ENCODE measurements at places on chromosomes 5 and 9.
A peak's percentile ranks its signal among the peaks of the same experiment; 100 is the strongest.

GRCh38 chr5:5103245-5103644, 36.9 kb upstream of the ADAMTS16 start:
- DNase-seq: no peak

GRCh38 chr9:123343443-123344191, 12.4 kb upstream of the CRB2 start:
- DNase-seq: no peak

DNA sequence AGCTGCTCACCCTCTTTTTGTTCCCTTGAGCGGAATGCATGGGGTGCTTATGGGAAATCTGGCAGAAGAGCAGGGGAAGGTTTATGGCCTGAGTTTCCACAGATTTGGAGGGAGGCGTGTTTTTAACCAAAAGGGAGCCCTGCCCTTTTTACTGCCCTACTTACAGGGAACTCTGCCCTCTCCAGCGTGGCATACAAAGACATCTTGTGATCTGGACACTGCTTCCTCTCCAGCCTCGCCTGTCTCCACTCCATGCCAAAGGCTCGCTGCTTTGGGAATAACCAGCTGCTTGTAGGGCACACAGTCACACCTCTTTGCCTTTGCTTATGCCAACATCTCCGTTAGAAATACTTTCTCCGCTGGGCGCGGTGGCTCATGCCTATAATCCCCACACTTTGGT, 314.2 kb downstream of the ARHGAP26 start:
- DNase-seq: no peak

- DNase-seq: no peak
Observed at GRCh38 chr5:14440582-14441431, 140.8 kb upstream of the OTULINL start.

- DNase-seq: no peak
Observed at GRCh38 chr5:119361594-119362125, 5.8 kb downstream of the TNFAIP8 start.

DNA sequence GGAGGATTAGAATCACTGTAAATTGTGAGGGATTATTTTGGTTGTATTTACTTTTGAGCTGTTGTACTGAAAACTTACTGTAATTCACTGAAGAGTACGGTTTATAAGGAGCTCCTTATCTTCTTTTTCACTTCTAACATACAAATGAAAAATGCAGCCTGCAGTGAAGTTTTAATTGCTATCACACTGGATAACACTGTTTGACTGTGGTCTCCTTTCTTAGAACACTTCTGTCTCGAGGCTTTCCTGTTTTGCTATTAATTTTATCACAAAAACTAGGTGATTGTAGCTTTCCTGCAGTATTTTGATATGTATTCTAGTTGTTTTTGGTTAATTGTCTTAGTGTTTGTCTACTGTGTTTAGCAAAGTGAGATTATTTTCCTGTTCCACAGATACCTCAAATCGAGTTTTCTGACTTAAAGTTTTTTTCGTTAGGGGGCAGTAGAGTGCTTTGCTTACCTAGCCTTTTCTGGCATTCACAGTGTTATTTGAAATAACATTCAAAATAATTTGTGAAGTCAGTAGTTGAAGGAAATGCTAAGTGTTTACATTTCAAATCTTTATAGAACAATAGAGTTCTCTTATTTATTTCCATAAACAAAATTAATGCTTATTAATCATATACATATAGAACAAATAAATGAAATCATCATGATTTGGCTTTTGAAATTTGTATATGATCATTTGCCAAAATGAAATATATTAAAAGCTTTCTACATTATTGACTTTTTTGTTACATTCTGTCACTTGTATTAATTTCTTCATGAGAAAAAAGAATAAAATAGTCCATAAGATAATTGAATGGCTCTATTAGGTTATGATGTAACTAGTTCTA, 52.9 kb downstream of the COMMD10 start:
- DNase-seq: peak; percentile 18

DNA sequence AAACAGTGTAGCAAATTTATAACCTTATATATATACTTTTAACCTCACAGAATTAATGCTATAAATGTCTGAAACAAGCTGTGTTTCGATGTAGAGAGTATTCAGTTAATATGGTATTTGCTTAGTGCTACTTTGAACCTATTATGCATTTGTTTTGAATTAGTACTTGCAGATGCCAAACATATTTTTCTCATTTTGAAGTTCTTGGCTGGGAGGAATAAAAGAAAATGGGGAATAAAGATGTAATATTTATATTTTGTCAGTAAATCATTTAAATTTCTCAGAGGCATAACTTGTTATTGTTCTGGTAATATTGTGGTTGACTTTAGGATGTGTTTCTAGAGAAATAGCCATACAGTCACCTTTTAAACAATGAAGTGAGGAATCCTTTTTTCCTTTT, 175.9 kb upstream of the IZUMO3 start:
- DNase-seq: no peak

- DNase-seq: no peak
Observed at GRCh38 chr5:6638236-6638635, 5.0 kb downstream of the SRD5A1 start.

- no peak for DNase-seq
Observed at GRCh38 chr5:109334056-109334455, 75.7 kb downstream of the PJA2 start.

DNA sequence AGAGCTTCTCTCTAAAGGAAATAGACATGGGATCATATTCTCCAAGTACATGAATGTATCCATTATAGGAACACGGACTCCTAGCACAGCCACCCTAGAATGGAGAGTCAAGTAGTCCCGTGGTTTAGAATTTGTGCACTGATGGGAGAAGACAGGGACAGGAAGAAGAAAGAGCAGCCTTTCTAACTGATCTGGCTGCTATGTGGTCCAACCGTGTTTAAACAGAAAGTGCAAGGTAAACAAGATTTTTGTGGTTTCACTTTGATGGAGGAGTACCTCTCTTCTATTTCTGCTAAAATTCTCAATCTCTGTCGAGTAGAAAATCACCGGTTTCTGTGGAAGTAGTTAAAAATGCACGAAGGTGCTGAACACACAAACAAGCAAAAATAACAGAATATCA, 171.3 kb downstream of the ST8SIA4 start:
- no peak for DNase-seq

GRCh38 chr9:109035684-109036423, 22.6 kb upstream of the CTNNAL1 start:
- DNase-seq: no peak

- DNase-seq: no peak
Observed at GRCh38 chr5:3432135-3432534, 163.5 kb upstream of the IRX1 start.

DNA sequence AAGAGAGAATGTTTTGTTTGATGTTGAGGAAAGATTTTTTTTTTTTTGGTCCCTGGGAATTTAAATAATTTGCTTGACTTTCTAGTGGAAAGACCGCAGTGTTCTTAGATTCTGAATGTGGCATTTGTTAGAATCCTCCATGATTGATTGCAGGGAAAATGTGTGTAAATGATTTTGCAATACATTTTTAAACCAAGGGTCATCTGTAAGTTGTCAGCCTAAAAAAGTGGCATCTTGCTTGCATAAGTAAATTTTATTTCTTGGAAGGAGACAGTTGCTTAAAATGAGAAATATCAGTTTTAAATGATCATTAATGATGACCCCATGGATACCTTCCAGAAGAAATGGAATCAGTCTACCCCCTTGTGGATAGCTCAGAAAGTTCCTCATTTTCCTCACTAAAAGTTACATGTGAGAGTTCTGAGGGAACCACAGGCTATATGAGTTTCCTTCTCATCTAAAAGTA, 105.1 kb upstream of the SLC25A48 start:
- no peak for DNase-seq

- no peak for DNase-seq
Observed at GRCh38 chr9:90301277-90301653, 341.4 kb downstream of the DIRAS2 start.

DNA sequence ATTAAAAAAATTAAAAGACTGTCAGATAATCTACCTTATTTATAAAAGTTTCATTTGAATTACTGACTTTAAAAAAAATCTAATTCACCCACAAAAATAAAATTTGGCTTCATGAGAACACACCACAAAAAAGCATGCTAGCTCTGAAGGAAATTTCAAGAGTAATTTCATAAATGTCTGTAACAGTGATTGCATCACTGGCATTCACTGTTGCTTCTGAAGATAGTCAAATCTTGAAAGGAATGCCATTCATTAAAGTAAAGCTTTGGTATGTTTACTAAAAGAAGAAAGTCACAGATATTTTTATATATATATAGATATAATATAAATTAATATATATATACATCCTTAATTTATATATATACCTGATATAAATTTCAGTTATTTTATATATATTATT, 43.4 kb downstream of the NADK2 start:
- no peak for DNase-seq

DNA sequence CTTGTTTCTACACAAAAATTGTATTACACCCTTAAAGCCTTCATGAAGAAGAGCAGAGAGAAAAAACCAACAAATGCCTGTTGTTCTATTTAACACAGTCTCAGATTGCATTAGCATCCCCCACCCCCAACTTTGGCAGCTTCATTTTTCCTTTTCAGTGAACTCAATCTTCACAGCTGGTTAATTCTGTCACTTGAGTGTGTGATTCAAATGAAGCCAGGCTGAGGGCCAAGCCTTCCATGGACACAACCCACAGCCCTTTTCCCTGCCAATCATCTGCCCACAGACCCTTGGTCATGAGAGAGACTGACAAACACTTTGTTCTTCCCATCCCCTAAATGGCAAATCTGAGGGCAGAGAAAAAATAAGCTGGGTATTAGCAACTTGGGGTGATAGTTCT, 217.5 kb upstream of the NMUR2 start:
- no peak for DNase-seq

- no peak for DNase-seq
Observed at GRCh38 chr5:146789712-146790653, 88.6 kb downstream of the PPP2R2B start.

DNA sequence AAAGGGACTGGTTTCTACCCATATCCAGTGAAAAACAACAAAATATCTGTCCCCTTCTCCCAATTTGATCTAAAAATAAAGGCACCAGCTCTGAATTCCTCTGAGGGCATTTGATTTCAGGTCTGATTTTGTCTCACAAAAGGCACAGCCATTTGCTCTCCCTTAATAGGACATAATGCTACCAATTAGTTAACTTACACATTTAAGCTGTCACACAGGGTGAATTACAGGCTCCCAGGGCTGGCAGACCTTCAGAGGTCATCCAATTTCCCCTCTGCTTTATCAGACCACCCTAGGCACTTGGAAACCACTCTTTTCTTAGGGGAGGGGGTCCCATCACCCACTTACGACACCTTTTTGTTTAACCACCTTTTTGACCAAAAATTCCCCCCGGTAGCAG, 319.9 kb downstream of the SPOCK1 start:
- no peak for DNase-seq

GRCh38 chr5:57172466-57173318, 1.2 kb upstream of the GPBP1 start:
- DNase-seq: peak; percentile 26

- DNase-seq: no peak
Observed at GRCh38 chr5:89090037-89090436, 207.1 kb upstream of the MEF2C start.

DNA sequence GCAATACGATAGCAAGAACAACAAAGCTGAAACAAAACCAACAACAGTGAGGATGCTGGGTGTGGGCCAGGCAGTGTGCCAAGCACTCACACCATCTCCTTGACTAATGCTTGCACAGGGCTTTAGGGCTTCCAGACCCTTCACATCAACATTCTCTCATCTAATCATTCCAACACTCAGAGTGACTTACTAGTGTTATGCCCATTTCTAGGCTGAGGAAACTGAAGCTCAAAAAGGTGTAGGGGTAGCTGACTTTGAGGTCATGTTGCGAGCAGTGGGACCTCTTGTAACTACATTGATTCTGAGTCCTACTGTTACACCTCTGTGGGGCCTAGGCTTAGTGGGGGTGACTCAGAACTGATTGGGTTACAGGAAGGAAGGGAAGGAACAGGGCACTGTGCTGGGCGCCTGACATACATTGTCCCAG, 9.7 kb downstream of the ANGPTL2 start:
- DNase-seq: no peak

DNA sequence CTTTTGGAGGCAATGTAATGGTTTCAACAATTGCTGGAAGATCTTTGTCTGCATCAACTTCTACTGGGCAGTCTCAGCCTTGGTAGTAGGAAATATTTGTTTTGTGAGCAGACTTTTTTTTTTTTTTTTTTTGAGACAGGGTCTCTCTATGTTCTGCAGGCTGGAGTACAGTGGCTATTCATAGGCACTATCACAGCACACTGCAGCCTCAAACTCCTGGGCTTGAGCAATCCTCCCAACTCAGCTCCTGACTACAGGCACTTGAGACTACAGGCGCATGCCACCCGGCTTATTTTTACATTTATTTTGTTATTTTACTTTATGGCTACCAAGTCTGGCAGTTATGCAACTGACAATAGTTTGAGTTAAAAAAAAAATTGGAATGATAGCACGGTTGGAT, 187.3 kb downstream of the SNX18 start:
- no peak for DNase-seq

GRCh38 chr9:127180457-127181314, 58.3 kb upstream of the ANGPTL2 start:
- DNase-seq: no peak

DNA sequence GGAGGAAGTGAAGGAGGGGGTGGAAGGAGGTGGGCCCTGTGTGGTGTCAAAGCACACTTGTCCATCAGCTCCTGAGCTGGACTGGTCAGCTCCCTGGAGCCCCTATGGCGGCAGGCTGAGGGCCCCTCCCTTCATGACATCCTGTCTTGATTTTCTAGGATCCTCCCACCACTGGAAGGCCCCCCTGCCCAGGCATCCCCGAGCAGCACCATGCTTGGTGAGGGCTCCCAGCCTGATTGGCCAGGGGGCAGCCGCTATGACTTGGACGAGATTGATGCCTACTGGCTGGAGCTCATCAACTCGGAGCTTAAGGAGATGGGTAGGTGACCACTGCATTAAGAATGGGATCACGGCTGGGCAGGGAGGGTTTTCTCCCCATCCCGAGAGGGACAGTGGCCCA, 34.2 kb downstream of the JADE2 start:
- no peak for DNase-seq

DNA sequence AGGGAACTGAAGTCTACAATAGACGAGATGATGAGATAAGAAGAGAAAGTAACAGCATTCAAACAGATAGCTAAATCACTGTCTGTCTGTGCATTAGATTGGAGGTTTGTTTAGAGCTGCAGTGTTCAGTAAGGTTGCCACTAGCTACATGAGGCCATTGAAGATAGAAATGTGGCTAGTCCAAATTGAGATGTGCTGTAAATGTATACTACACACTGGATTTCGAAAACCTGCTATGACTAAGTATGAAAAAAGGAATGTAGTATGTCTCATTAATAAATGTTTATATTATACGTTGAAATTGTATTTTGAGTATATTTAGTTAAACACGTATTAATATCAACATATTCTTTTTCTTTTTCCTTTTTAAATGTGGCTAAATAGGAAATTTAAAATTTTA, 142.1 kb downstream of the XRCC4 start:
- no peak for DNase-seq

- no peak for DNase-seq
Observed at GRCh38 chr9:16899606-16900005, 29.1 kb upstream of the BNC2 start.

GRCh38 chr5:158142156-158142555, 283.2 kb upstream of the CLINT1 start:
- no peak for DNase-seq

Measured in D341Med (cell line).